ENCODE measurements at places on chromosomes 11 and 22.

DNA sequence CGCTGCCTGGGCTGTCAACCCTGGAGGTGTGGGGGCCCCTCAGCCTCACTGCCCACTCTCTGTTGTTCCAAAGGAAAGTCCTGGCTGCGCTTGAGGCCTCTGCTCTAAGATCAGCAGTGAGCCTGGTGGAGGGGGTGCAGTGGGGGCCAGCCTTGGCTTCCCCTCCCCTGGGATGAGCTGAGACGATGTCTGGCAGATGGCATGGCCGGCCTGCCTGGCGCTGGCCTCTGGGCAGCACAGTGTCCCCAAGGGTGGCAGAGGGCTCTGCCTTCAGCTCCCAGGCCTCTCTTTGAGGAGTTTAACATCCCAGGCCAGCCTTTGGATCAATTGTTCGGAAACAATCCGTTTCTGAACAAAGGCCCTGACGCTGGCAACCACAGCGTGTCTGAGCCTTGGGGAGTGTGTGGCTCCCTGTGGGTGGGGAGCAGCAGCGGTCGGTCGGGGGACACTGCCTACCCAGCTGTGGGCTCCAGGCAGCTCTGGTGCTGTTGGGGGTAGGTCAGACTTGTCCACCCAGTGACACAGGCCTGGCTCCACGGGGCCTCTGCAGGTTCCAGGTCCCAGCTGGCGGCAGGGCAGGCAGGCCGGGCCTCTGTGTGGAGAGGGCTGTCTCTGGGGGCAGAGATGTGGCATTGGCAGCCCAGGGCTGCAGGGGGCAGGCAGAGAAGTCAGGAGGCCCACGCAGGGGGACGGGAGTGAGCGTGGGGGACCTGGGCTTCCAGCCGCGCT, 12.1 kb downstream of the TSPAN4 start:
- no peak for DNase-seq

DNA sequence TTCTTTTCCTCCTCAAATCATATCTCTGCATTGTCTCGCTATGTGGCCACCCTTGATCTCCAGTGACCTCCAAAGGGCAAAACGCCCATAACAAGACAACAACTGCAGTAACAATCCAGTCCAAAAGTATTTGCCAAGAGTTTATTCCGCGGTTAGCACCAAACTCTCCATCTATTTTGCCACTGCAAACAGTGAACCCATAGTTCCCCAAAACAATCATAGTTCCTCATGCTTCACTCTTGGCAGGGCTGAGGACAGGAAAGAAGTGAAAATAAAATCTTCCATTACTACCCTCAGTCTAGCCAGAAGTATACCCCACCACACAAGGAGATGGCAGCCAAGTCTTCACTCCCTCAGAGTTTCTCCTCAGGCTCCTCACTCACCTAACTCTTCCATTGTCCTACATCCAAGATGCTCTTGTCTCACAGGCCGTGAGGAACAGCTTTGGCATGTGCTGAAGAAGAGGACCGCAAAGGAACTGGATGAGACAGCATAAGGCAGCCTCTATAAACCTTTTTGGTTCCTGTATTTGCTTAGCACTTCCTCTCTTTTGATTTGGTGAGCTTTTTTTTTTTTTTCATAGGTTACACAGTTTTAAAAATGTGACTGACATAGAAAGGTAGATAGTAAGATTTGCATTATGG, at the start of gene LPXN:
Gene LPXN (minus strand): TSS at position 480 of the 644 bp plus-strand sequence. CDS start 84 bp downstream, at position 396.
- no peak for DNase-seq

DNA sequence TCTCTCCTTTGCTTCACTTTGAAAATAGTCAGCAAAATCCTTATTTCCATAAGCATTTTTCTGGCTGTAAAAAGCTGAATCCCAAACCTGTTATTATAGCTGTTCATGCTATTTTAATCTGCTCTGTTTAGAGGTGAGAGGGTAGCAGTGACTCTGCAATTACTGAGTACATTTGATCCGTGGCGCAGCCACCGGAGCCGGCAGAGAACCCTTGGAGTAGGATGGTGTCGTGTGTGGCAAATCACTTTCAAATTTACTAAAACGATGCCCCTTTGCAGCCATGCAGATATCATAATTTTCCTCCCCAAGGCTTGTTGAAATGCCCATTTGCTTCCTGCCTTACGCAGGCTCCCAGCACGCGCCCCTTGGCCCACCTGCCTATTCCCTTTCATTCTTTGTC, 69.6 kb downstream of the ZBTB16 start:
- DNase-seq: no peak

DNA sequence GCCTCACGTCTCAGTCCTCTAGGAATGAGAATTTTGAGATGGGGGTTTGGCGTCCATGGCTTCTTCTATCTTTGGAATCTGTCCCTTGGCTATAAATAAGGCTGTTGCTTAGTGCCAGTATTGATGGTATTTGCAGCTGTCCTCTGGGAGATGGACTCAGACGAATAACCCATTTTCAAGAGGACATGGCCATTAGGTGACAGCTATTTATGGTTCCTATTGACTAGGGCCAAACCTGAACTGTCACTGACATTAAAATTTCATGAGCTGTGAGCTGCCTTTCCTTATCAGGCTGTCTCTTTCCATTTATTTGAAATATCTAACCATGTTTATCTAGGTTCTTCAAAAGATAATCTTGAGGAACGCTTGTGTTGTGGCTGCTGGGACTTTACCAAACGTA, 92.7 kb downstream of the NAV2 start:
- no peak for DNase-seq

DNA sequence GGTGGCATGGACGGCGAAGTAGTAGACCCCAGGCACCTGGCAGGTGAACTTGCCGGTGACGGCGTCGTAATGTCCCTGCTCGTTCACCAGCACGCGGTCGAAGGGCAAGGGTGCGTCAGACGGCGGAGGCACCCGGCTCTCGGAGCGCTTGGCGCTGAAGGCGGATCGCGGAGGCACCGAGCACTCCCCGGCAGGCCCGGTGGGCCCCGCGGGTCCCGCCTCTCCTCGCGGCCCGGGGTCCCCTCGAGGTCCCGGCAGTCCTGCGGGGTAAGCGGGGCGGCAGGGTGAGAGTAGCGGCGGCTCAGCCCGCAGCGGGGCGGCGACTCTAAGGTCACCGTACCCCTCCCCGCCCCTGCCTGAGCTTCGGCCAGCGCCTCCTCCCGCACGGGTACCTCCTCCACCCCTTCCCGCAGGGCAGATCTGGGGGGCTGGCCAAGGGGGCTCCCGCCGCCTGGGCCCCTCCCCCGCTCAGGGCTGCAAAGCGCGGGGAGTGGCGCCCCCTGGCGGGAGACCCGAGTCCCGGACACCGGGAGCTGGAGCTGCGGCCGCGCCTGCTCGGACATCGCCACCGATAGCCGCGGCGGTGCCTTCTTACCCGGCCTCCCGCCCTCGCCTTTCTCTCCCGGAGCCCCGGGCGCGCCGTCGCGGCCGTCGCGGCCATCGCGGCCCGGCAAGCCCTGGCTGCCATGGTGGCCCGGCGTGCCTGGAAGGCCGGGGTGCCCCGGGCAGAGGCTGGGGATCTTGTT, 921 bp downstream of the C1QTNF5 start:
- no peak for DNase-seq

DNA sequence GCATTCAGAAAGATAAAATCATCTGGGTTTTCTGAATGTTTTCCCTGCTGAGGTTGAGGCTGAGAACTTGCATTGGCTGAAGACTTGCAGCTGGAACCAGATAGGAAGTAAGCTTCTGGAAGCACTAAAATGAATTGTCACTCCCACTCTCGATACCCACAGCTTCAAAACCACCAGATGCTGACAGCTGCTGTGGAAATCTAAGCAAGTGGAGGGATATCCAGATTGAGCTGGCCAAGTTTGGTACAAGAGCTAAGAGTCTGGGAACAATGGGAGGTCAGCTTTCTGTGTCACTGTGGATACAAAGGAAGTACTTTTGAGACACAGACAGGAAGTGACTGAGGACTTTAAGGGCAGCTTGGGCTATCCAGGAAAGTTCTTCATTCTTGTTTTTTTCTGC, 51.3 kb upstream of the CD44 start:
- DNase-seq: no peak

- DNase-seq: no peak
Measured at GRCh38 chr11:63826471-63827190, 12.3 kb upstream of the MARK2 start.

DNA sequence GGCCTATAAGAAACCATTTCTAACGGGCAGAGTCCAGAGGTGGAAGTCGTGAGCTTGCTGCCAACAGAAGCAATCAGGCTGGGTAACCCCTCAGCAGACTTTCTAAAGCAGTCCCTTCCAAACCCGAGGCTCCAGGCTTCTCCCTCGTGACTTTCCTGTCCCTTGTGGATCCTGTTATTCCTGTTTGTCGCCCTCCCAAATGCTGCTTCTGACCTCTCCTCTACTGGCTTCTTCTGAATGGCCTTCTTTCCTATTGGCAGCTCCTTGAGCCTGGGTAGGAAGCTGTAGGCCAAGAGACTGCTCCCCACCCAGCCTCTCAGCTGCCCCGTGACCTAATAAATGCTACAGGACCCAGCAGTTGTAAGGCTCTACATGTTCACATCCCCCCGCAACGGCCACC, 35.0 kb downstream of the MAFF start:
- no peak for DNase-seq

DNA sequence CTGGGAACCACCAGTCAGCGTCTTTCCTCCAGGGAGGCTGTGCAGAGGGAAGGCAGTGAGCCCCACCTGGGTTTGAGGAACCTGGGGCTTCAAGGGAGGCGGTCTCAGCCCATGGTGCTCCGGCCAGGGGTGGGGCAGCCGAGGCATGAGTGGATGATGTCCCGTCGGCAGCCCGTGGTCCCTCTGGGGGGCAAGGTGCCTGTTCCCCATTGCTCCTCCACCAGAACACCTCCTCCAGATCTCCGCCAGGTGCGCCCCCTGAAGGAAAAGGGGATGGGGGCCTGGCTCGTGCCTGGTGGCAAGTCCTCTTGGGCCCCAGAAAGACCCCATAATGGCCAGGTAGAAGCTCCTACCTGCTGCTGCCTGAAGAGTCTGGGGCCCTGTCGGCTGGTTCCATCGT, 94.1 kb downstream of the KCNQ1 start:
- no peak for DNase-seq

DNA sequence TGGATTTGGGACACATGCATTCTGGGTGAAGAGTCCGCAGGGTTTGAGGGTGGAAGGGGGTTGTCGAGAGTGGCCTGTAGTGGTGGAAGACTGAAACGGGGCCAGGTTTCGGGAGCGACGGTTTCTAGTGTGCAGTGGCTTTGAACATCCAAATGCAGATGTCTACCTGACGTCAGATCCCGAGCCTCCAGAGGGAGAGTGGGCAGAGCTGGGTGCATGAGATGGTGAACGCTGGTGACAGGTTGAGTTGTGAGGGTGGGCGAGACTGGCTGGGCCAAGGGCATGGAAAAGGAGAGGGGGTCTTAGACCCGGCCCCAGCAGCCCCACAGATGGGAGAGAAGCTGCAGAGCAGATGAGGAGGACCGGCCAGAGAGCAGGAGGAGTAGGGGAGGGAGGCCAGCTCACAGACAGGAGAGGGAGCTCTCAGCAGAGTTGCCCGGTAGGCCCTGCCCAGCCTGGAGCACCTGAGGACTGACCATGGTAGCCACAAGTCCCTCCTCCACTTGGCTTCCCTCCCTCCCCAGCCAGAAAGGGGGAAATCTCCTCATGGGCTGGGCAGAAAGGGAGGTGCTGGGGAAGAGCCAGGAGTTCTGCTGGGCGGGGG, 14.2 kb downstream of the KCNJ4 start:
- DNase-seq: no peak

DNA sequence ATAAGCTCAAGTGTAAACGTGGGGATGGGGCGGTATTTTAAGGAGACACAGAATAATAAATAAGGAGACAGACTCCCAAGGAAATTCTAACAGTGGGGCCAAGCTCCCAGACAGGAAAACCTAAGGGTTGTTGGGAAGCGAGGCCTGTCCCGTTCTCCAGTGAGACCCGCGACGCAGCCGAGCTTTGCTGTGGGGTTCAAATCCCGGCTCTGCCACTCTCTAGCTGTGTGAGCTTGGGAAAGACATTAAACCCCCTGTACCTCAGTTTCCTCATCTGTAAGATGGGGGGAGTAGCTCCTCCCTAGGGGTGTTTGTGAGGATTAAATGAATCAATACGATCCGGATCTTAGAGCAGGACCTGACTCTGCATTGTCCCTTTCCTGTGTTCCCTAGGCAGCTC, 106.8 kb downstream of the TRIM29 start:
- DNase-seq: no peak

- DNase-seq: no peak
Measured at GRCh38 chr11:31214372-31214771, 155.2 kb downstream of the DCDC1 start.

DNA sequence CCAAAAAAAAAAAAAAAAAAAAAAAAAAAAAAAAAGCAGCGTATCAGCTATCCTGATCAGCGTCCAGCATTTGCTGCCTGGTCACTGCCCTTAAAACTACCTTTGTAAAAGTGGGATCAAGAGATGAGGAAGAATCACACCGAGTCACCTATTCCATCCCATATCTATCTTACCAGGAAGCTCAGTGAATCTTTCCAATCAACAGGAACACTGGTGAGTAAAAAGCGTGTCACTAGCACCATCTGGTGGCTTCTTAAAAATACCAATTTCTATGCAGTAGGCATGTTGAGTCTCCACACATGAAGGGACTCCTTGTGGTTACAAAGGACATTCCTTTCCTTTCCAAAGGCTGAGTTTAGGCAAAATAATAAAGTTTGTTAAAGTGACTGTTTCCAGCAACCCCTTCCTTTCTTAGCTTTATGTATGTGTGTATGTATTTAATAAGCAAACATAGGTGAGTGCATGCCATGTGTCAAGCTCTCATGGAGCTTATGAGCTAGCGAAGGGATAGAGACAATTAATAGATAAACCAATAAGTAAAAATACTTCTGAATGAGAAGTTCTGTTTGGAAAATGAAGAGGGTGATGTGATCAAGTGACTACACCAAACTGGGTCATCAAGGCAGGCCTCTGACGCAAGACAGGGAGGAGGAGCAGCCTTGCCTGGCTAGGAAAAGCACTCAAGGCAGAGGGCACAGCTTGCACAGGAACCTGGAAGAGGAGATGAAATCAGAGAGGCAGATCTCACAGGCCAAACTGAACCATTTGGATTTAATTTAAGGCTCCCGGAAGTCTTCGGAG, 13.9 kb upstream of the TP53AIP1 start:
- no peak for DNase-seq

GRCh38 chr11:35104655-35105054, 34.3 kb upstream of the CD44 start:
- no peak for DNase-seq

DNA sequence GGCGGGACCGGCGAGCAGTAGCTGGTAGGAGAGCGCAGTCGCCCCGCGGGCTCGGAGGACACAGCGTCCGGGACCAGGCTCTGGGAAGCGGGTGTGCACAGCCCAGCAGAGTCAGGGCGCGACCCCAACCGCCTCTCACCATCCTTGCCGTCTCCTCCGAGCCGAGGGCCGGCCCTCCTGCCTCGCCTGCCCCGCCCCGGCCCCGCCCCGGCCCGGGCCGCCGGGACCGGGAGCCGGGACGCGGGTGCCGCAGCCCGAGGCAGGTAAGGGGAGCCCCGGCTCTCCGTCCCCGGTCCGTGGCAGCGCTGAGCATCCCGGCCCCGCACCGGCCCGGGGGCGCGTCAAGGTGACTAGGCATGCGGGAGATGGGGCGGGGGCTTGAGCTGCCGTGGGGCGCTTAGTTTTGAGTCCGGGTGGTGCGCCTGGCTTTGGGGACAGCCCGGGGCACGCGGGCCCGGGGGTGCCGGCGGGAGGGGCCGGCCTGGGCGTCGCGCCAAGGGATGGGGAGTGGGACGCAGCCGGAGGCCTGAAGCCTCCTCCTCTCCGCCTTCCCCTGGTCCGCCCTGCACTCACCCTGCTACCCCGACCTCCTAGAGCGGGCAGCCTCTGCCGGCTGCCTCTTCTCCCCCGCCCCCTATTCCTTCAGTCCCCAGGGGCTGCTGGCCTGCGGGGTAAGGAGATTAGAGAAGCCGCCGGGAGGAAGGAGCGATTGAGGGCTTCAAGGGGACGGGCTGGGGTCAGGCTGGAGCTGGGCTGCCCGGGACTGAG, at the start of gene ABCG4:
Gene ABCG4 (plus strand): TSS at position 35 of the 768 bp plus-strand sequence. CDS start 914 bp downstream, outside the sequence.
- no peak for DNase-seq
